ENCODE measurements at places on chromosomes 2 and 18.

DNA sequence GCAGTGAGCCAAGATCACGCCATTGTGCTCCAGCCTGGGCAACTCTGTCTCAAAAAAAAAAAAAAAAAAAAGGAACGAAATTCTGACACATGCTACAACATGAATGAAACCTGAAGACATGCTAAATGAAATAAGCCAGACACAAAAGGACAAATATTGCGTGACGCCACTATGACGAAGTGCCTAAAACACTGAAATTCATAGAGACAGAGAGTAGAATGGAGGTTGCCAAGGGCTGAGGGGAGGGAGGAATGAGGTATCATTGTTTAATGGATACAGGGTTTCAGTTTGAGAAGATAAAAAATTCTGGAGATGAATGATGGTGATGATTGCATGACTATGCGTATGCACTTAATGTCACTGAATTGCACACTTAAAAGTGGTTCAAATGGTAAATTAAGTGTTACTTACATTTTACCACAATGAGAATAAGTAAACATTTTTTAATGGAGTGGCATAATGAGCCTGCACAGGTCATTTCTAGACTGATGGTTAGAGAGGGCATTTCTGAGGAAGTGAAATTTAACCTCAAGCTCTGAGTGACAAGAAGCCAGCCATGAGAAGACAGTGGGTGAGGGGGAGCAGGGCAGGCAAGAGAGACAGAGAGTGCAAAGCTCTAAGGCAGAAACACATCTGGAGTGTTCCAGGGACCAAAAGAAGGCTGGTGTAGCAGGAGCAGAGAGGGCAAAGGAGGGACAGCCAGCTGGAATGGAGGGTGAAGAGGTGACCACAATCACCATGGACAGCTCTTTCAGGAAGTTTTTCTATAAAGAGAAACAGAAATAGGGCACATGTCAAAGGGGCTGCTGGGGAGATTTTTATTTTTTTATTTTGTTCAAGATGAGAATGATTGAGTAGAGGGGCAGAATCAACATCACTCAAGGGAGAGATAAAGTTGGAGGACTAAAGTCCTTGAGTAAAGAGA lies 20.6 kb upstream of the EXOC6B start:
- DNase-seq = no peak

- no peak for DNase-seq
Measured at GRCh38 chr2:82246220-82246775, 1941.7 kb upstream of the LRRTM1 start.

- no peak for DNase-seq
Measured at GRCh38 chr2:197538412-197538811, 22.5 kb downstream of the MOB4 start.

GRCh38 chr2:221286406-221286805 lies 285.7 kb downstream of the EPHA4 start:
- DNase-seq = no peak

GRCh38 chr2:74264281-74264680 lies 65.9 kb downstream of the MTHFD2 start:
- no peak for DNase-seq

DNA sequence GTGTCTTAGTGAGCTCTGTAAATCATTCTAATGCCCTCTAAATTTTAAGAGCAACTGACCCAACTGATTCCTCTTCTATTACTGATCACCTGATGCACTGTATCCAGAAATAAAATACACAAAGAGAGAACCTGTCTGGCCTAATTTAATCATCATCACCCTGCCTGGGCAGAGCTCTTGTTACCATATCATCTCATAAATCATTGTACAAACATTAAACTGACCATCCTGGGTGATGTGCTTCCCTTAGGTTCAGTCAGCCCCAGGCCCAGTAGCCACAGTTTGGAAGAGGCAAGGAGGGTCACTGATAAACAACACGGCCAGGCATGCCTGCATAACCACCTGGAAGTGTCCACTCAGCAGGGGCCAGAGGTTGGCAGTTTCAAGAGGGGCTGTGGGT lies 22.7 kb upstream of the ACMSD start:
- DNase-seq = no peak

- no peak for DNase-seq
Measured at GRCh38 chr2:185318271-185318724, 420.3 kb upstream of the FSIP2 start.

DNA sequence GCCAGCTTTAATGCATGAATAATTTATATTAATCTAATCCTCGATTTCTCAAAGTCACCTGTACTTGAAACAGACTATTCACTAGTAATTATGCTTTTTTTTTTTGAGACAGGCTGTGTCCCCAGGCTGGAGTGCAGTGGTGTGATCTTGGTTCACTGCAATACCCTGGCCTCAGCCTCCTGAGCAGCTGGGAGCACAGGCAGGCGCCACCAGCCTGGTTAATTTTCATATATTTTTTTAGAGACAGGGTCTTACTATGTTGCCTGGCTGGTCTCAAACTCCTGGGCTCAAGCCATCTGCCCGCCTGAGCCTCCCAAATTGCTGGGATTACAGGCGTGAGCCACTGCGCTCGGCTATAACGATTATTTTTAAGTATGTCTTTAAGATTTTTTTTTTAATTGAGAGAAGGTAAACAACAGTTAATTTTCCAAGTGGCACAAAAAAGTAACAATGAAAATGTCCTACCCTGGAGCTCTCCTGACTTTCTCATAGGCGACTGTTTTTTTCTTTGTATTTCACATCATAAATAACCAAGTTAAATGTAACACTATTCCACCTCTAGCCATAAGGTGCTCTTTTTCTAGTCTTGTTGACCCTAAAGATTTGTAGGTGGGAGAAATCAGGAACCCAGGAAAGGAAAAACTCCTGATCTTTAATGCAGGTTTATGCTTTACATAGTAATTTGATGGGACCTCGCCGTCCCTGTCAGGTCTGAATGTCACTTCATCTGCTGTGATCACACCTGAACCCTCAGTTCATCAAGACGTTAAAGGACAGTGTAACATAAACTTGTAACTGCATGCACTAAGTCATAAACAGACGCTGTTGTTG lies 1.3 kb upstream of the ANKRD12 start:
- no peak for DNase-seq

DNA sequence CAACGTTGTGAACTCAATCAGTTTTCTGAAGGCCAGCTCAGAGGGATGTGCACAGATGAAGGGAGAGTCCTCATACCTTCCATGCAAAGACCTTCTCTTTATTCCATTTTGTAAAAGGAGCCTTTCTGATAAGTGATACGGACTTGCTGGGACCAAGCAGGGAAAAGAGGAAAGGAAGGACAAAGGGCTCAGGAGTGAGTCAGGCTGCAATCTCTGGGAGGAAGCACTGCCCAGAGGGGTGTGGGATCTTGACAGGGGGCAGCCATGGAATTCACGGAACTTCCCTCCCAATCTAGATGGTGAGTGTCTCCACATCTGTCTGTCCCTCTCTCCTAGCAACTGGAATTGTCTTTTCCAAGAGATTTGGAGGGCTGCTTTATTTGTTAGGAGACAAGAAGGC lies 281.4 kb upstream of the CELF4 start:
- DNase-seq = no peak
